ENCODE measurements at places on chromosomes 5 and 9.

GRCh38 chr9:95816716-95817115 lies 58.8 kb upstream of the ERCC6L2 start:
- no peak for DNase-seq

GRCh38 chr5:73918791-73919221 lies 292.8 kb downstream of the ARHGEF28 start:
- peak; percentile 53 for DNase-seq

DNA sequence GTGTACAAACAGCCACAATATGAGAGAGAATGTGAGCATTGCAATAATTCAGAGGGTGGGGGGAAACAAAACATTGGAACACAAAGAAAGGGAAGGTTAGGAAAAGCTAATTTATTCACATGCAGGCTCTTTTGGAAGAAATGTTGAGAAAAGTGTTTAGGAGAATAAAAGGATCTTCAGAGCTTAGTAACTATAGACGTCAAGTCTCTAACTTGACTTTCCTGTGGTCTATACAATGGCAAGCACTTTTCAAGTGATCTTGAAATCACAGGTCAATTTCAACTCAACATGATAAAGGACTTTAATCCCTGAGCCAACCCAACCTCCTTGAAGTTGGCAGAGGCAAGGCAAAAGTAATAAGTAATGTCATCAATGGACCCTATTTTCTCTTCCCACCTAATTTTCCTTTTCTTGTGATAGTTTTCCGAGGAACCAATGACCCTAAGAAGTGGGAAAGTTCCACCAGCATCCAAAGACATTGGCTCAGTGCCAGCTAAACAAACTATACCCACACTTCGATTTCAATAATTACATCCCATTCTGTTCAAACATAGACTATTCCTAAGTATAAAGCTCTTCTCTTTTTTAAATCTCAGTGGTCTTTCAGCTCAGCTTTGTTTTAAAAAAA lies 23.7 kb downstream of the RFK start:
- no peak for DNase-seq

DNA sequence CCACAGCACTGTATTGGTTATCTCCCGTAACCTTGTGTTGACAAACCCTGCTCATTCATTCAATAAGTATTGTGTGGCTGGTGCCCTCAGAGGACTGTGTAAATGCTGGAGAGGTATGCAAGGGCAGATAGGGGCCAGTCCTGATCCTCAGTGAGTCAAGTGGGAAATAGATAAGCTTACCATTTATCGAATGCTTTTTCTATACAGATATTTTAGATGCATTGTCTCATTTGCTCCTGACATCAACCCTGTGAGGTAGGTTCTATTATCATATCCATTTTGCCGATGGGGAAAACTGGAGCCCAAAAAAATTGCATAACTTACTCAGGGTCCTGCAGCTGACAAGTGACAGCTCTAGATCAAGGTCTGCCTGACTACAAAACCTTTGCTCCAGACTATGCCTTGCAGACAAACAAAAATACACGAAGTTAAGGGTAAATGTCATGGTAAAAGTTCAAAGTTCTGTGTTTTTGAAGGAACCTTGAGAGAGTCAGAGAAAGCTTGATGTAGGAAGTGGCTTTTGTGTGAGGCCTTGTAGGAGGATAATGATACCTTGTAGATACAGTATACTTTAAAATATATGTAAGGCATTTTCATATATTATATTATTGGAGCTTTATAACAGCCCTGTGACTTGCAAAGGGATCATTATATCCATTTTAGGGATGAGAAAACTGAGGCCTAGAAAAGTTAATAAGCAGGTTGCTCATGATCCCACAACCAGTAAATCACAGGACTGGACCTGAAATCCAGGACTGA lies 22.7 kb downstream of the CYFIP2 start:
- no peak for DNase-seq

GRCh38 chr5:132951897-132952296 lies 11.5 kb downstream of the AFF4 start:
- no peak for DNase-seq

DNA sequence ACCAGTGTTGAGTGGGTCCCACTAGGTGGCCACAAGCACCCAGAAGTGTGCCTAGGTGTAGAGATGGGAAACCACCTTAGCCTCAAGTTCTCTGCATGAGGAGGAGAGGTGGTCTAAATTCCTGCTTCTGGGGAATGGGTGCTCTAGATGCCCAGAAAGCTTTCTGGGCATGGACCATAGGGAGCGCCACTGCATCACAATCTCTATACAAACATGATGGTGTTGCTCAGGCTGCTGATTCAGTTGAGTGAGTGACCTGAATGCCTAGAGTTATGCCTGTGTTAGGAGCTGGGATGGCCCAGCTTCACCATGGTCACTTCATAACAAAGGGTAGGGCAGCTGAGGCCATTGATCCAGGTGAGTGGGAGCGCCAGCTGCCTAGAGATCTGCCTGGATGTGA lies 667.9 kb upstream of the ARRDC3 start:
- DNase-seq, result no peak

DNA sequence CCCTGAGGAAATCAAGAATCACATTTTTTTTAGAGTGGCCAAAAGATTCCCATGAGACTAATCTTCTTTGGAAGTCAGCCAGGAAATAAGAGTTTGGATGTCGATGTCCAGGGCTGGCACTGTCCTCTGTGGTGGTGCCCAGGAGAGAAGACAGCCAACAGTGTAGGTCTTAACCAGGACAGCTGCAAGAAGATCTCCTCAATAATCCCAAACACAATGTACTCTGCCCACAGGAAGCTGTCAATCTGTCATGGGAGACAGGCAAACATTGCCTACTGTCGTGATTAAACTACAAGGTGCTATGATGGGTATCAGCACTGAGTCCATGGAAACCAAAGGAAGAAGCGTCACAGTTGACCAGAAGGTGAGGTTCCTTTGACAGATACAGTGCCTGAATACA lies 174.1 kb downstream of the PIK3R1 start:
- DNase-seq, result no peak

GRCh38 chr5:78808380-78808779 lies 159.8 kb upstream of the LHFPL2 start:
- DNase-seq, result no peak

DNA sequence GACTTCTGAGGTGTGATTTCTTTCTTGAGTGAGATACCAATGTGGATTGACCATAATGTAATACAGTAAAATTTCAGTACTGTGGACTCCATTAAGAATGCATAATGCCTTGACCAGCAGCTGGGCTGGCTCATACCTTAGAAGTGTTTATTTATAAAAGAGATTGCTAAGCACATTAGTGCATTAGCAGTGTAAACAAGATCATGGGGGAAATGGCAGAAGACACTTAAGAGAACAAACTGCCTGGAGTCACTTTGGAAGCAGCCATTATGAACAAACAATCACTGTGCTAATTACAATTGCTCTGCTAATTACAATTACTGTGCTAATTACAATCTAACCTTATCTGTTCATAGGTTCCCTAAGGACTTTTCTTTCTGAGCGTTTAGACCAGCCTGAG lies 104.2 kb downstream of the TRIM32 start:
- DNase-seq, result no peak

GRCh38 chr9:14221558-14221957 lies 92.4 kb downstream of the NFIB start:
- no peak for DNase-seq

DNA sequence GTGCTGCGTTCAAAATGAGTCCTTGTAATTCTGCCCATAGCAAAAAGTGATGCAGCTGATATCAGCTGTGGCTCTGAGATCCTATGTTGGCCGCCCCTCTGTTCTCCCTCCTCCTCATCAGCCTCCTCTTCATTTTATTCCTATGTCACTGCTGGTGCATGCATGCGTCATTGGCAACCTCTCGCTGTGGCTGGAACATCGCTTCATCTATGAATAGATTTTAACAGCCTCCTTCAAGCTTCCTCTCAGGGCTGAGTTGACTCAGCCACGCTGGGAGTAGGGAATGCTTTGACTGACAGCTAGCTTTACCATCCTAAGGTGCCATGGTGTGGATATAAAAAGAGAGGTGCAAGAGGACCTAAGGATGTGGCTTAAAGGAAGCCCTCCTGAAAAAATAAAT lies 303.5 kb downstream of the PLK2 start:
- DNase-seq, result no peak

- no peak for DNase-seq
Measured at GRCh38 chr5:1336749-1337488, 8.0 kb downstream of the CLPTM1L start.

GRCh38 chr5:124408738-124409453 lies 337.5 kb downstream of the ZNF608 start:
- DNase-seq, result peak; percentile 76

- DNase-seq, result no peak
Measured at GRCh38 chr5:120991569-120991968, 527.5 kb downstream of the PRR16 start.

DNA sequence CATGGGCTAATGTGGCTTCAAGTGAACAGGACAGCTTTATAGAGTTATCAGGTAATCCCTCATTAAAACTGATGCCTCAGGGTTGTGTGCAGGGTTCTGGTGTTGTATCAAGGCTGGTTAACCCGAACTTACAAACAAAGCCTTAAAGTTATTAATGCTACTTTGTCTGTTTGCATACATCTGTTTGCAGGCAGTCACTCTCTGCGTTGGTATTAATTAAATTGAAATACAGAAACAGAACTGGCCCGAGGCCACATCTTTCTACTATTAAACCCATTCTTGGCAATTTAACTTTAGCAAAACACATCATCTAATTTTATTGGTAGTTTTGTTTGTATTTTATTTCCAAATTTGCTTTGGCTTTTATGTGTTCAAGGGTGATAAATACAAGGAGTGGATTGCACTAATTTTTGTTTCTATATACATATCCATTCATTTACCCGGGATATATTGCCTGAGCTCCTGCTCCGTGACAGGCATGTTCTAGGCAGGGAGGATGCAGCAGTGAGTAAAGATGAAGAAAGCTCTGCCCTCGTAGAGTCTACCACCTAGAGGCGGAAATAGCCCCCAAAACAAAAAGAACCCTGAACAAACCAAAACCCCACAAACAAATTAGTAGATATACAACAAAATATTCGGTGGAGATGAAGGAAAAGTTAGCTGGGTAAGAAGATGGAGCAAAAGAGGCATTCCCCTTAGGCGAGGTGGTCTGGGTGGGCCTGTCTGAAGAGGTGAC lies 164.2 kb downstream of the MACROH2A1 start:
- DNase-seq, result no peak

DNA sequence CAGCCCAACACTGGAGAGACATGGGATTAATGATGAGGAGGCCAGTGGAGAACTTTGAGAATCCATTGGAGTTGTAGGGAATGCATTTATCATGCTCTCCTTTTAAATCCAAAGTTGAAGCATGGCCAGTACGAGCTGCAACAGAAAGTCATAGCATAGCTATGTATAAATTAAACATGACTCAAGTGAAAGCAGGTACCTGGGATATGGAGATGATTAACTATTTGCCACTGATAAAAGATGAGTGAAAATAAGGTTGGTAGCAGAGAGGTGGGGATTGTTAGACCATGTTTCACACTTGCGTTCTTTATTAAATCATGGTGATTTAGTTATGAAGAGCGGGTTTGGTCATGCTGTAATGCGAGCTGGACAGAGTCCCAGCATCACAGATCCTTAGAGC lies 189.6 kb downstream of the ARHGEF28 start:
- DNase-seq, result no peak

DNA sequence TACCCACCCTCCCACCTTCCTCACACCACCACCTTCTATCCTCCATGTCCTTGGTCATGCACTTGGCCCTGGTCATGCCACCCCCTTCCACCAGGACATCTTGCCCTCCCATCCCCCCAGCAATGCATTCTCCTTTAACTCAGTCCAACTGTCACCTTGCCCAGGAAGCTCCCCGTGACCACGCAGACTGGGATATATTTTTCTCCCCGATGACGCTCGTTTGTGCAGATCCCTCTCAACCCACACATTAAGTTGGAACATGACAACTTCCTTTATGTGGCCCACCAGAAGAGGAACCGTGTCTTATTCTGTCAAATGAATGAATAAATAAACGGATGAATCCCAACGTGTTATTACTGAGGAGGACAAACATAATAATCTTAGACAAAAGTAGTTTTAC lies 82.8 kb upstream of the TAS2R1 start:
- no peak for DNase-seq

DNA sequence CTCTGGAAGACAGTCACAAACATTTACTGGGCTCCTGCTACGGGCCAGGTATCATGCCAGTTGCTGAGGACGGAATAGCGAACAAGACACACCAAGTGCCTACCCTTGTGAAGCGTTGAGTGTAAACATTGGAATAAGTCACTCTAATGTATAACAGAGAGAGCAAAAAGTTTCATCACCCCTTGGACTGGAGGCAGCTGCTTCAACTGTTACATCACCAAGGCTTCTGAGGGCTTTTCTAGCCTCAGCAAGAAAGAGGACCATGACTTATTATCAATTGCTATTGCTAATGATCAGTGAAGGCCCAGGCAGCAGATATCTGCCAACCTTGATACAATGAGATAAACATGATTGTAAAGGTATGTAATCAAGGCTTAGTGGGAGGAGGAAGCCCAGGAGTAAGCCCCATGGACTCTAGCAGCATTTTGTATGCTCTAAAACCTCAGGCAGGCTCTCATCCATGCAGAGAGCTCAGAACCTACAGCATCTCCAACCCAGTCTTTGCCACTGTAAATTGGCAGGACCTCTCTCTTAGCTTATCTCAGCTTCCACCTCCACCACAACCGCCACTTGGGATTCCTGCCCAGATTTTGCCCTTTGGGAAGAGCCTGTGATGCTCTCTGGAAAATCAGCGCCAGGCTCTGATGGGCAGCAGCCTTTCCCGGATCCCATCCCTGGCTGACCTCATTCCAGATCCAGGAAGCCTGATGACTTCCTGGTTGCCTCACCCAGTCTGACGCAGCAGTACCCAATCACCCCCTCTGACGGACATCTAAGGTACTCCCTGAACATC lies 54.5 kb downstream of the ADAM19 start:
- DNase-seq, result no peak

DNA sequence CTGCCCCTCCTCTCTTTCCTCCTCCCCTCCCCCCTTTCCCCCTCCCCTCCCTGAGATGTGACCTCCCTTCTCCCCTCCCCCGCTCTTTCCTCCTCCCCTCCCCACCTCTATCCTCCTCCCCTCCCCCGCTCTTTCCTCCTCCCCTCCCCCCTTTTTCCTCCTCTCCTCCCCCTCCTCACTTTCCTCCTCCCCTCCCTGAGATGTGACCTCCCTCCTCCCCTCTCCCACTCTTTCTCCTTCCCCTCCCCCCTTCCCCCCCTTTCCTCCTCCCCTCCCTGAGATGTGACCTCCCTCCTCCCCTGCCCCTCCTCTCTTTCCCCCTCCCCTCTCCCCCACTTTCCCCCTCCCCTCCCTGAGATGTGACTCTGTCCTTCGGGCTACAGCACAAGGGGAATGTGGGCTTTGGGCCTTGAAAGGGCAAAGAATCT lies 169.8 kb downstream of the COL23A1 start:
- no peak for DNase-seq

- DNase-seq, result no peak
Measured at GRCh38 chr9:121153642-121154041, 48.0 kb downstream of the RAB14 start.

DNA sequence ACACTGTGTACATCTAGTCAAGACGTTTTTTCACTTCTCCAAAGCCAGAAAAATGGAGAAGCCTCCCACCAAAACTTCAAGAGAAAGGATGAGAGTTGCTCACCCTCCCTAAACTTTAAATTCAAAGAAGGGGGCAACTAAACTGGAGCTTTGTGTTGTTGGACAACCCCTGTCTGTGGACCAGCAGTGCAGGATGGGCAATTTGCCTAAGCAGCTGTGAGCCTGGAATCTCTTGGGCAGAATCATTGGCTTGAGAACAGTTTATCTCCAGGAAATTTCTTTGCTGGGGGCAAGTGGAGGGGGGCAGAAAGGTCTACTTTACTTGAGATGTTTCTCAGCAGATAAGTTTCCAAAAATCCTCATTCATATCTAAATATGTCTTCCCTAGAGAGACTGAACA lies 151.8 kb downstream of the MUSK start:
- peak; percentile 37 for DNase-seq

- DNase-seq, result no peak
Measured at GRCh38 chr5:74624501-74624900, 16.0 kb downstream of the ENC1 start.
